ENCODE measurements at places on chromosomes 12 and 14.

DNA sequence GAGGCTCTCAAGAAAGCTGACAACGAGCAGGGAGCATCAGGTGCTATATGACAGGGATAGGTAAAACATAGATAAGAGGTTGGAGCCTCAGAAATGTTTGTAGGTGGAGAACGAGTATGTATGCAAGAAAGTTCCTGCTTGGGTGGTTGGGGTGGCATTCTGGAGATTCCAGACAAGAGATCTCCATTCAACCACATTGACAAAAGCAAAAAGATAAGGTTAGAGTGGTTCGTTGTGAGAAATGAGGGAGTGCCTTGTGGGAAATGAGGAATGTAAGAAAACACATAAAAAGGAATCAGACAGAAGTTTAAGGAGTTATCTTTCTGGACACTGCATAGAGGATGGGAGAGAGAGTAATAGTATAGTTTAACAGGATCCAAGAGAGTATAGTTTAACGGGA, 290.3 kb downstream of the DPF3 start:
- DNase-seq = no peak

DNA sequence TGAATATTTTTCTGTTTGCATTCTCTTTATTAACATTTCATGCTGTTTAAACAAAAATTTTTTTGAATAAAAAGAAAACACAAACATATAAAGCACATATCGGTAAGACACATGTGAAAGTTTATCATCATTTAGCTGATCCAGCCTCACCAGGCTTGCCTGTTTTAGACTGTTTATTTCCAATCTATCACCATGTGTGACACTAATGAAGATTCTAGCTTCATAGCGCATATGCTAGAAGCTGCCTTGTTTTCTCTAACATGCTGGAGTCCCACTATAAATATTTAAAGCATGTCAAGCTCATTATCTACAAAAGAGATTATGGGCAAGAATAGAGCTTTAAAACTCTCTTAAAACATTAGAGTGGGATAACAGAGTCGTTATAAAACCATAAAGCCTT, 25.4 kb upstream of the ADAMTS20 start:
- no peak for DNase-seq

GRCh38 chr14:35875296-35875695, 49.2 kb downstream of the BRMS1L start:
- DNase-seq = no peak

DNA sequence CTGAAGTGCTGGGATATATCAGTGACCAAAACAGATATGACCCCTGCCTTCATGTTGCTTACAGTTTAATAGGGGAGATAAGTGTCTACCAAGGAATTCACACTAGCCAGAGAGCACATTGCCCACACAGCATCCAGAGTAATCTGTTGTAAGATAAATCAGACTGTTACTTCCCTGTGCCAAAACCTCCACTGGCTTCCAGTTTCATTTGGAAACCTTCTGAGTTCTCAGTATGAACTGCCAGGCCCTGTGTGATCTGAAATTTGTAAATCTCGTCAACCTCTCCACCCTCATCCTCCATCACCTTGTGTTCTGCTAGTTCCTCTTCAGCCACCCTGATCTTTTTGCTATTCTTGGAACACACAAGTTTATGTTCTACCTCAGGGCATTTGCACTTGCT, 154.7 kb downstream of the ETV6 start:
- no peak for DNase-seq

- DNase-seq = peak; percentile 36
These were observed 28.1 kb downstream of the MSRB3 start for GRCh38 chr12:65306366-65307168.

DNA sequence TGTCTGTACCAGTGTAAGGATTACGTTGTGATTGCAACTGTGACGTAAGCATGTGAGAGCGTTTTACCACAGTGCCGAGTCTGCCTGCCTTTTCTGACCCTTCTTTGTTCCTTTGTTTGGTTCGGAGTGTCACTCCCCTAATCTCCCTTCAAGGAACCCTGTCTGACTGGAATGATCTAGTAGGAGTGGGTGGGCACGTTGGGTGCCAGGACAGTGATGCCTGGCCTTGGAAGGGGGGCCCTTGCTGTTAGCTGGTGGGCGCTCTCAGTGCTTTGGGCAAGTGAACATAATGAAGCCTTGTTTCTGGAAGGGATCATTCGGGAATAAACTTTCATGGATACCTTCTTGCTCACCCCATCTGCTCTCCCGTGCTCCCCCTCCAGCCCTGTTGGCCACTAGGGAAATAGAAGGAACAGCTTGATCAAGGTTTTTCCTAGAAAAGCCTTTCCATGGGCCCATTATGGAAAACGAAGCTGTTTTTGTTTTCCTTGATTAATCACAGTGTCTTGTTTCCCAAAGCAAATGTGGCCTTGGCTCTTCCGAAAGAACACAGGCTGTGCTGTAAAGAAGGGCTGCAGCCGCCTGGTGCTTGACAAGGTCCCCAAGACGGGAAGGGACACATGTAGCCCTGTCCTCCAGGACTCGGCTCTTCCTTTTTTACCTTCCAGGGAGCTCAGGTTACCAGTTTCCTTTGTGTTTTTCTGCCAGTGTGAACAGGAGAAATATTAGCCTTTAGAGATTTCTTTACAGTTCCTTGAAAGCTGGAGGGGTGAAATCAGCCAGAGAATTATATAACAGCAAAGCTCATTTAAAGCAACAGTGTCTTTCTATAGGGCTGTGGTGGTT, 215.5 kb downstream of the CRADD start:
- no peak for DNase-seq

- no peak for DNase-seq
These were observed 8.6 kb upstream of the PLXNC1 start for GRCh38 chr12:94139816-94140215.

- DNase-seq = no peak
These were observed 346.3 kb downstream of the VRK1 start for GRCh38 chr14:97143456-97143855.

DNA sequence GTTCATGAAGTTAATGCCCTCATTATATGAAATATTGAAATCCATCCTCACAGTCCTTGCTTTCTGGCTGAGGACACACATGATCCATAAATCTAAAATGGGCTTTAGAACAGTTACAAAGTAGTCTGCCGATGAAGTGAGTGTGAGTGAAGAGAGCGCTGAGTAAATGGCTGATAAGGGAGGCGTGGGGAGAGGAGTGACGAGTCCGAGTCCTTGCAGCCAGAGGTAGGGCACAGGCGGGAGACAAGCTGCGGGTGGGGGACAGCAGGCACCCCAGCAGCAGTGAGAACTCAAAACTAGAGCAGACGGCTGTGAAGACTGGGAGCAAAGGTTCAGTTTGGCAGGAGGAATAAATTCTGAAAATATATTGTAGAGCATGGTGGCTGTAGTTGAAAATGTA, 140.1 kb upstream of the ATP2B1 start:
- DNase-seq = no peak

GRCh38 chr14:99043756-99044155, 228.2 kb downstream of the BCL11B start:
- DNase-seq = no peak

GRCh38 chr12:11553871-11554533, 95.5 kb upstream of the ETV6 start:
- DNase-seq = peak; percentile 72

DNA sequence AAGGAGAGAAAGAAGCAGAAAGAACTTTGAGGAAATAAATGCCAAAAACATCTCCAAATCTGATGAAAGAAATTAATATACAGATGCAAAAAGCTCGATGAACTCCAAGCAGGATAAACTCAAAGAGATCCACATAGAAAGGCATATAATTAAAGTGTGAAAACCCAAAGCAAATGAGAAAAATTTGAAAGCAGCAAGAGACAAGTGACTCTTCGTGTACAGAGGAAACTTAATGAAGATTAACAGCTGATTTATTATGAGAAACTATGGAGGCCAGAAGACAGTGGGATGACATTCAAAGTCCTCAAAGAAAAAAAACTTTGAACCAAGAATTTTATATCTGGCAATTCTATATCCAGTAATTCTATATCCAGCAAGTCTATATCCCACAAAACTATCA, 163.0 kb upstream of the TMCC3 start:
- DNase-seq = no peak

DNA sequence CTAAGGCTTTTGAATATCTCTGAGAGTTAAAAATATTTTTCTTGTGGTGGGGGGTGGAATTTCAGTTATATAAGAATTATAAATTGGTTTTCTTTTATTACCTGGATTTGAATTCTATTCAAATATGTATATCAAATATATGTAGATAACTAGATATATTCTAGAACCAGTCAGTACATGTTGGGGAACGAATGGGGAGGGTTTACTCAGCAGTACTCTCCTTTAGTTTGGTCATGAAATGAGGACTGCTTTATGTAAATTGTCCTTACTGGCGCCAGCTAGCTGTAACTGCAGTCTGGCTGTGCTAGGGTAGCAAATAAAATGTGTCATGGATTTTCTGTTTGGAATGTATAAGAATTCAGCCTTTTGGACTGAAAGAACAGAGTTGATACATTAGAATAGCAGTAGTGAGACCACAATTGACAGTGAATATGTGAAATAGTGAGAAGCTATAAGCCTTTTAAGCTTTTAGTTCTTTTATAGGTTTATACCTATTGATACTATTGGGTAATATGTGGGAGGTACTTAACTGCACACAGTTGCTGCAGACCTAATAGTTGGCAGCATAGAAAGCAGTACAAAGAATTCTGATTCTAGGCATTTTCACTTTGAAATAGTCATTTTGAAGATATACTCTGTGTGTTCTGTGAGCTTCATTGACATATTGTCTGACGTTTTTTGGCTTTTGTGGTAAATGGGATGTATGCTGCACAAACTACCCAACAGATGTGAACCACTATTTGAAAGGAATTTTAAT, 29.0 kb downstream of the ATF7IP start:
- DNase-seq = peak; percentile 95

- no peak for DNase-seq
These were observed 5.0 kb upstream of the FBRSL1 start for GRCh38 chr12:132484891-132485441.

GRCh38 chr14:103743691-103744090, 28.1 kb downstream of the ZFYVE21 start:
- no peak for DNase-seq

GRCh38 chr14:36852981-36853691, 191.5 kb downstream of the PAX9 start:
- DNase-seq = no peak

DNA sequence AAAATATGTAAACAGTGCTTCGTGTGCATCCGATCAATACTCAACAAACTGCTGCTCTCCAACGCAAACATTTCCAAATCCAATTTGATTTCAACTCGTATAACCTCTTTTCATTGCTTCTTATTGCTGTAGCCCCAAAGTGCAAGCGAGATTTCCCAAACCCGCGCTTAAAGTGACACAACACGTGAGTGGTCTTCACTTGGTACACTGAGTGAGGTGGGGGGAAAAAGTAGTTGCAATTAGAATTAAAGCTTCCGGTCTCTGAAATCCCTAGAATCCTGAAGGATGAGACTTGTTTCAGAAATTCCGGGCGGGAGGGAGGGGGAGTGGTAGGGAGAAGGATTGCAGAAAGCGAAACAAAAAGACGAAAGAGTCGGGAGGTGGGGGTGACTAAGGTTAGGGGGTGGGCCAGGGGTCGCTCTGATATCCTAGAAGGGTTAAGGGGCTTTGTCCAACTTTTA, 387.5 kb downstream of the BCAT1 start:
- DNase-seq = no peak

Data from NCI-H2081 (cell line).